Spleen (tissue), 13 donors: ENCODE measurements at places on chromosomes 13 and 19. TPM values are rescaled to one million over a fixed set of nuclear protein-coding genes. Genes with fewer than 3 reads are reported as not detected.

SHC2 gene
- 19.6 TPM for polyA plus RNA-seq

DNA sequence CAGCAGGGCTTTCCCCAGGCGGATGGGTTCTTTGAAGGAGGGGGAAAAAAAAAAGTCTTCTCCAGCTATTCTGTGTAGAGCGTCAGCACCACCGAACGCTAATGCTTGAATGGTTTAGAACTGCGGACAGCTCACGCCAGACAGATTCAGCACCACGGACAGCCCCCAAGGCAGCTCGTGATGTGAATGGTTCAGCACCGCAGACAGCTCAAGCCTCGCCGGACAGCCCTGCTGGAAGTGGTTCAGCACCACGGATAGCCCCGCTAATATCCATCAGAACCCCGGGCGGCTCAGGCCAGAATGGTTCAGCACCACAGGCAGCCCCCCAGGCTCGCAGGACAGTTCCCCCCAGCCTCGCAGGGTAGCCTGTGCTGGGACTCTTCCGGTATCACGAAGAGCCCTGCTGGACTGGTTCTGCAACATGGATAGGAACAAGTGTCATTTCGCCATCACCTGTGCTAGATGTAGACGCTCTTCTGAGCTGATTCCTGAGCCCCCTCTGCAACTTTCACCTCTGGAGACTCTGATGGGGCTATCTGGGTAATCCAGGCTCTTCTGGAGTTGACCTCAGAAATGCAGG lies 4.9 kb upstream of the SMIM17 start:
- no peak overlapping the region for H3K4me3 ChIP-seq
- no peaks in the 10 kb centered on the region for H3K36me3 ChIP-seq

- no peak overlapping the region for H3K4me3 ChIP-seq
- H3K27me3 ChIP-seq: no peaks in the 10 kb centered on the region
- no peaks in the 10 kb centered on the region for H3K4me1 ChIP-seq
Observed at GRCh38 chr13:111953546-111954178, 113.3 kb upstream of the SOX1 start.

- H3K4me1 ChIP-seq: no peaks in the 10 kb centered on the region
- H3K36me3 ChIP-seq: no peaks in the 10 kb centered on the region
- no peak overlapping the region for H3K4me3 ChIP-seq
- H3K27me3 ChIP-seq: no peaks in the 10 kb centered on the region
- H3K27ac ChIP-seq: no peak overlapping the region
- DNase-seq: no peak
Observed at GRCh38 chr19:20279516-20279915, 112.5 kb downstream of the ZNF486 start.

GRCh38 chr19:3403489-3404323 lies 37.3 kb downstream of the NFIC start:
- DNase-seq: peak; percentile 84
- no peak overlapping the region for H3K4me3 ChIP-seq
- H3K27me3 ChIP-seq: no peaks in the 10 kb centered on the region
- peak overlapping the region; percentile 92 for H3K27ac ChIP-seq
- H3K4me1 ChIP-seq: peaks cover 93% of the 10 kb centered on the region

GNG7 gene
- 34.6 TPM for polyA plus RNA-seq

GRCh38 chr19:48740164-48740972 lies at the start of gene RASIP1:
RASIP1 (minus strand) TSS chr19:48740610; CDS start chr19:48740282, 328 bp downstream.
- peaks cover 18% of the 10 kb centered on the region for H3K4me1 ChIP-seq
- peaks cover 29% of the 10 kb centered on the region for H3K27me3 ChIP-seq
- H3K27ac ChIP-seq: peak within 1 kb of the TSS; percentile 78
- peak; percentile 83 for DNase-seq

OR7A5 gene
- not detected for polyA plus RNA-seq

DNA sequence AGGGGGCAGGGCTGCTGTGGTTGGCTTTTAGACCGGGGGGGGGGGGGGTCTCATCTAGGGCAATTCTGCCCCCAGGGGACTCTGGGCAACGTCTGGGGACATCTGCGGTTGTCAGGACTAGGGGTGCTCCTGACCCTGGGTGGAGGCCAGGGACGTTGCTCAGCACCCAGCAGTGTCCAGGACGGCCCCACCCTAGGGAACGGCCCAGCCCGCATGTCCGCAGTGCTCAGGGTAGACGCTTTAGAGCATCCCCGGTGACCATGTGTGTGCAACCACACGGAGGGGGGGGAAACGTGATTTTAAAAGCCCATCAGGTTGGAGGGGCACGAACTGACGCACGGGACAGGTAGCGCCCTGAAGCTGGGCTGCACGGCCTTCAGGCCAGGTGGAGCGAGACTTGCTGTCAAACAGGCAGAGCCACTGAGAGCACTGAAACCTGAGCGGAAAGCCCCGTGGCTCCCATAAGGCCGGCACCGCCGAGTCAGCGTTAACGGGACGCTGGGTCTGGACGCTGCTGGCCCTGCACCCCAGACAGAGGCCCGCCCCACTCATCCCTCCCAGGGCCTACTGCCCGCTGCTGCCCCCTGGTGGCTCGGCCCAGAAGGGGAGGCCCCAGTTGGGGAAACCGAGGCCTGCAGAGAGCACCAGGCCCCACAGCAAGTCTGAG lies 8.3 kb downstream of the CACTIN start:
- H3K27me3 ChIP-seq: no peaks in the 10 kb centered on the region
- peaks cover 33% of the 10 kb centered on the region for H3K4me1 ChIP-seq
- no peak overlapping the region for H3K4me3 ChIP-seq
- peak; percentile 90 for DNase-seq

ING1 gene
- polyA plus RNA-seq: 12.0 TPM

NPHS1 gene
- polyA plus RNA-seq: 0.13 TPM

GRCh38 chr19:38845374-38846024 lies 4.3 kb downstream of the HNRNPL start:
- DNase-seq: peak; percentile 37
- no peaks in the 10 kb centered on the region for H3K27me3 ChIP-seq
- peaks cover 68% of the 10 kb centered on the region for H3K36me3 ChIP-seq
- no peak overlapping the region for H3K4me3 ChIP-seq

GRCh38 chr13:100836711-100837110 lies 162.1 kb upstream of the TMTC4 start:
- no peak overlapping the region for H3K4me3 ChIP-seq
- H3K27ac ChIP-seq: no peak overlapping the region
- no peaks in the 10 kb centered on the region for H3K36me3 ChIP-seq
- no peaks in the 10 kb centered on the region for H3K4me1 ChIP-seq
- DNase-seq: no peak
